A673 (cell line): ENCODE measurements at places on chromosomes 12 and 14.

GRCh38 chr14:98606041-98606640 lies 665.9 kb downstream of the BCL11B start:
- no peak overlapping the region for H3K4me3 ChIP-seq
- no peaks in the 10 kb centered on the region for H3K4me1 ChIP-seq

DNA sequence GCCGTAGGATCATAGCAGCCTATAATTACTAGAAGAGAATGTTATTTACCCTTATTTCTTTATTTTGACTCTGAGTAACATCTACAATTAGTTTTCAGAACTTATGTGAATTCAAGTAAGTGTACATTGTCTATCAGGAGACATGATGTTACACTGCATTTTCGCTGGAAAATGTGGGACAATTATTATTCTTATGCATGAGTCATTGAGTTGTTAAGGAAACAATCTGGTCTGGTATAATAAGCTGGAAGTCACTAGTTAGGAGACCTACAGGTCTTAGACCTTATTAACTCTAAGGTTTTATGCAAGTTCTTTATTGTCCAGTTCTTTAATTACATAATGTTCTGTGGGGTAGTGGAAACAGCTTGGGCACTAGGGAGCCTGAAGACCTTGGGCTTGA lies 5.8 kb downstream of the KTN1 start:
- H3K27me3 ChIP-seq = no peaks in the 10 kb centered on the region
- H3K36me3 ChIP-seq = no peaks in the 10 kb centered on the region
- H3K27ac ChIP-seq = no peak overlapping the region
- H3K4me3 ChIP-seq = peak overlapping the region; percentile 8
- peaks cover 76% of the 10 kb centered on the region for H3K4me1 ChIP-seq
- no peak for DNase-seq

DNA sequence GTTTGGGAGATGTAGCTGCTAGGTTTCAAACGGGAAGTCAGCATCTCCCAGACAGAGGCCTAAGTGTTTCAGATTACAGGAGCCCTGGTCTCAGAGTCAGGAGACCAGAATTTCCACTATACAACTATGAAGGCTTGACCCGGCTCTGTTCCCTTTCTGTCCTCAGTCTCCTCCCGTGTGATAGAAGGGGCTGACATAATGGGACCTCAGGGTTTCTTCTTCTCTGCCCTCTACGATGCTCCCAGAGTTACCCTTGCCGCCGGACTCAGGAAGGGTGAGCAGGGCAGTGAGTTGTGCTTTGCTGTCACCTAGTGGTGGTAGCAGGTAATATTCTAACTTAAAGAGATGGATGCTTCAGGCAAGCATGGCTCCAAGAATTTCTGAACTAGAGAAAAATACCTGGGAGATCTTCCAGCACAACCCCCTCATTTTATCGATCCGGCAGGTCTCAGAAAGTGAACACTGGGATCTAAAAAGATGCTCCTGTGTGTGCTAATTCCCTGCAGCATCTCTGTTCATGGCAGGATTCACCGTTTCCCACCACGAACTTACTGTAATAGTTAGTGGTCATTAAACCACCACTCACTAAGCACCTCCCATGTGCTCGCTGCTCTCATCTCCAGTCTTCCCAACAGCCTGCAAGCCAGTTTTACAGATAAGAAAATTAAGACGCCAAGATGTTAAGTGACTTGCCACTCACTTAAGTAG lies 84.4 kb downstream of the VWF start:
- no peaks in the 10 kb centered on the region for H3K36me3 ChIP-seq
- peak; percentile 77 for DNase-seq
- no peaks in the 10 kb centered on the region for H3K27me3 ChIP-seq
- H3K4me3 ChIP-seq = no peak overlapping the region
- no peaks in the 10 kb centered on the region for H3K4me1 ChIP-seq

DNA sequence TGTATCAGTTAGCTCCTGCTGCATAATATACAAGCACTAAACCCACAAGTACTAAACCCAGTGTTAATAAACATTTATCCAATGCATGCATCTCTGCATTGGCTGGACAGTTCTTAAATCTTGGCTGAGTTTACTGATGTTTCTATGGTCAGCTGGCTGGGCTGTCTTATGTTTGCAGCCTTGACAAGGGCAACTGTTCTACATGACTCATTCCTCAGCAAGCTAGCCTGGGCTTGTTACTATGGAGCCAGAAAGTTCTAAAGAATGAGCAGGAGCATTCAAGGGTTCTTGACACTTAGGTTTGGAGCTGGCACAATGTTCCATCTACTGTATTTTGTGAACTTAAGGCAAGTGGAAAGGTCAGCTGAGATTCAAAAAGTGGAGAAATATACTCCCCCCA lies 199.1 kb downstream of the GLT1D1 start:
- DNase-seq = no peak
- no peaks in the 10 kb centered on the region for H3K27me3 ChIP-seq
- no peak overlapping the region for H3K4me3 ChIP-seq
- H3K4me1 ChIP-seq = no peaks in the 10 kb centered on the region
- no peak overlapping the region for H3K27ac ChIP-seq

- H3K27ac ChIP-seq = no peak within 1 kb of the TSS
- DNase-seq = no peak
- peaks cover 27% of the 10 kb centered on the region for H3K27me3 ChIP-seq
Observed at GRCh38 chr12:6700646-6701051, at the start of gene PIANP. TSS of gene PIANP (minus strand) at chr12:6700815. CDS start at chr12:6698061, 2,754 bp downstream.
